ENCODE measurements at places on chromosomes 1 and 21.

GRCh38 chr1:208187499-208188041 is 56.6 kb downstream of the PLXNA2 start:
- DNase-seq = no peak

DNA sequence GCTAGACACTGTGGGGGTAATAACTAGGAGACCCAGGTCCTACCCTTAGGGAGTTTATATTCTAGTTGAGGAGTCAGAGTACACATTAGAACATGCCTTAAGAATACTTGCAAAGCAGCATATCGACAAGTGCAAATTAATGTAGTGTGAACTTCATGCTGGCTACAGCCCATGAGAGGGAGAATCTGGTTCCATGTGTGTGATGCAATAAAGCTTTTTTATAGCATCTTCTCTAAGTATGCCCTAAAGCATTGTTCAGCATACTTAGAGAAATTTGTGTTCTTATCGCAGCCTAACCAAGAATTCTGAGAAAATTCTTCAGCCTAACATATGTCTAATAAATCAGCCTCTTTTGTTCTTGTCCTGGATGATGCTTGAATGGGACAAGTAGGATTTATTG is 95.5 kb downstream of the SDCCAG8 start:
- no peak for DNase-seq

GRCh38 chr21:30434033-30434631 is 4.1 kb downstream of the KRTAP13-4 start:
- DNase-seq = no peak

DNA sequence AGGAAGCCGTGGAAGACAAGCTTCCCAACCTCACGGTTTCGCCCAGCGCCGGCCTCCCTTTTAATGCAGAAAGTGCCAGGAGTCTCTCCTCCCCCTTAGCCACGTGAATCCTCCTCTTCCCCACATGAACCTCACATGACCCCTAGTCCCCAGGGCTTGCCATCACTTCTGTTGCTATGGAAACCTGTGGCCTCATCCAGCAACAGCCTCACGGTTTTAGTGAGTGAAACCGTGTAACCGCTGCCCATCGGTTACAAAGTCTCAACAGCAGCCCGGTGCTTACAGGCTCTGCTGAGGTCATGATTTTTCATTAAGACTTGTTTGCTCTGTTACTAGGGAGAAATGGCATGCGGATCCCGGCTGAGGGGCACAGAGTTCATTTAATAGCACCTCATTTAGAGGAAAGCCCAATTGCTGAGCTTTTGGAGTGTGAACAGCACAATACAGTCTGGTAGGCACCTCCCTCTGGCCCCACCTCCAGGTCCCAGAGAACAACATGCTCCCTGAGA is 143.2 kb upstream of the BACE2 start:
- DNase-seq = no peak

All from activated CD4-positive, alpha-beta T cell treated with anti-CD3 and anti-CD28 coated beads, Interleukin-2, amount 50 U/mL, for 24 hours (primary cell).